ENCODE measurements at places on chromosomes 6 and 20.

- DNase-seq: no peak
Measured at GRCh38 chr6:143673669-143674068, 4.1 kb upstream of the PHACTR2 start.

DNA sequence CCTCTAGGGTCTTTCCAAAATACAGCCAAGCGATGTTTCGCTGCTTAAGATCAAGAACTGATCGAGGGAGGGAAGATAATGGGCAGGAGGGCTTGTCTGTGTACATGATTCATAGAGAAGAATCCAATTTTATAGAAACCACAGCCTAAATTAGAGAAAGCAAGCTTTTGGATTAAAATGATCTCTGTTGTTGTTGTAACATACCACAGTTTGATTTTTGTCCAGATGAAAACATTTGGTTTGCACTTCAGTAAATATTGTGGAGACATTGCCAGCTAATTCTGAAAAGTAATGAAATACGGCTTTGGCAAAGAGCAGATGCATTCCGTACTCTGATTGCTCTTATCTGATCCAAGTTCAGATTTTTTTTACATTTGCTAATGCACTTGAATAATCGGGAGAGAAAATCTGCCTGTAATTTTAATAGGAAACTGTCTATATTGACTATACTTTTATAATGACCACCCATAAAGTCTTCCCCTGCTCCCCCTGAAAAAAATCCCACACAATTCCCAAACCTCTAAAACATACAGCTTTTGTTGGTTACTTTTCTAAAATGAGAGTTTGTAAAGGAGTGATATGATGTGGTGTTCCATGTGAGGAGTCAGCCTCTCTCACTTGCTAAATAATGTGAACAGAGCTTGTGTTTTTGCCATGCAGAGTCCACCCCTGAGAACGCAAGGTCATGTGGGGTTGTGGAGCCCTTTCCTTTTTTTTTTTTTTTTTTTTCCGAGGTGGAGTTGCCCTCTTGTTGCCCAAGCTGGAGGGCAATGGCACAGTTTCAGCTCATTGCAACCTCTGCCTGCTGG lies 199.9 kb downstream of the DTNBP1 start:
- DNase-seq: no peak

DNA sequence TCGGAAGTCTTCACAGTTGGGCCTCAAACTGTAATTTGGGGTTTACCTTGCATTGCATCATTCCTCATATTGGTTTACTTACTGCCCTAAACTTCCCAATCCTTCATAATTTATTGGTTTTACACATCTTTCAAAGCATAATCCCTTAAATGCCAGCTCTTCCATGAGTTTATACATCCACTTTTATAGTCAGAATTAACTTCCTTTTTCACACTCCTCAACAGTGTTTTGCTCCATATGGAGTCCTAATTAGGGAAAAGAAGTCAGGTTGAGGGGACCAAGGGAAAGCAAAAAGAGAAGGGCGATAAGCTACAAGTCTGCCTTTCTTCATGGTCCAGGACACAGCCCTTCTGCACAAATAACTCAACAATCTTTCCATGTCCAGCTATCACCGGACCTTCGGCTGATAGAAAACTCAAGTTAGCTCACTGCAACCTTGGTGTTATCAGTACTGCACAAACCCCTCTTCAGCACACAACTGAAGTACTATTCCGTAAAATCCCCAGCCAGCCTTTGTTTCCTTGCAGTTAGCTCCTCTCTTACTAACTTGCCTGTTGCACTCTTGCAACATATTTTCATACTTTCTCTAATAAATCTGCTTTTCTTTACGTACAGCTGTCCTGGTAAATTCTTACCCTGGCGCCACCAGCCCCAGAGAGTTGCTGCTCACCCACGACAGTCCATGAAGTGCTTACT lies 2.0 kb downstream of the EEF1E1 start:
- DNase-seq: no peak

- no peak for DNase-seq
Measured at GRCh38 chr6:141969201-141969600, 163.5 kb upstream of the GJE1 start.

GRCh38 chr6:118644007-118644406 lies 7.4 kb downstream of the CEP85L start:
- no peak for DNase-seq

- DNase-seq: no peak
Measured at GRCh38 chr20:103456-103855, 16.0 kb downstream of the DEFB125 start.

DNA sequence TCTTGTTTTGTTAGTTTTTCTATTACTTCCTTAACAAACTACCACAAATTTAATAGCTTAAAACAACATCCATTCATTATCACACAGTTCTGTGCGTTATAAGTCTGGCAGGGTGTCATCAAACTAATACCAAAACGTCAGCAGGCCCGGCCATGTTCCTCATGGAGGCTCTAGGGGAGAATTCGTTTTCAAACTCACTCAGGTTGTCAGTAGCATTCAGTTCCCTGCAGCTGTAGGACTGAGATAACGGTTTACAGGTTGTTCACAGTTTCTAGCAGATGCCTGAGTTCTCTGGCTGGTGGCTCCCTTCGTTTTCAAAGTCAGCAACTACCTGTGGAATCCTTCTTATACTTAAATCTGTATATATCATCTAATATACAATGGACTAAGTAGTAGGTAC lies 72.5 kb upstream of the PRSS16 start:
- DNase-seq: no peak

DNA sequence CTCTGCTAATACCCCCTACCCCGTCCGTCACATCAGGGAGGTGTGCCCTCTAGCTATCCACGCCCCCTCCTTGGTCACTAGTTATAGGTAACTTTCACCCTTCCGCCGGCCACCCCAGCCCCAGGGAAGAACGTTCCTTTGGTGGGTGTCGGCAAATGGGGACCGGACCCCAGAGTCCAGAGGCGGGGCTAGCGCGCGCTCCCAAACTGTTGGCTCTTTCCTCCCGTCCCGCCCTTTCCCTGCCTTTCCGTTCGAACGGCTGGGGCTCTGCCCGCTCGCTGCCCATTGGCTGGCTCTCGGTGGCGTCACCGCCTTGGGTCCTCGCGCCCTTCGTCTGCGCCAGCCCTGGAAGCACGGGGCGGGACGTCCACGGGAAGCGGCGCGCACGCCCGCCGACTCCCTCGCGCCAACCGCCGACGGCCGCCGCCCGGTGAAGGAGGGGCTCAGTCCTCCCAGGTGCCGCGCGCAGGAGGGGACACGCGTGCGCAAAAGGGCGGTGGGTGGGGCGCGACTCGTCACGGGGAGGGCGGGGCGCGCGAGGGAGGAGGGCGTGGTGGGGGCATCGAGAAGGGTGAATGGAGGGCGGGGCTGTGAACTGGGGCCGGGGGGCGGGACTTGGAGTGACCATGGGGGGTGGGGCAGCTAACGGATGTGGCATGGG lies 634 bp upstream of the PHF1 start:
- peak; percentile 98 for DNase-seq

DNA sequence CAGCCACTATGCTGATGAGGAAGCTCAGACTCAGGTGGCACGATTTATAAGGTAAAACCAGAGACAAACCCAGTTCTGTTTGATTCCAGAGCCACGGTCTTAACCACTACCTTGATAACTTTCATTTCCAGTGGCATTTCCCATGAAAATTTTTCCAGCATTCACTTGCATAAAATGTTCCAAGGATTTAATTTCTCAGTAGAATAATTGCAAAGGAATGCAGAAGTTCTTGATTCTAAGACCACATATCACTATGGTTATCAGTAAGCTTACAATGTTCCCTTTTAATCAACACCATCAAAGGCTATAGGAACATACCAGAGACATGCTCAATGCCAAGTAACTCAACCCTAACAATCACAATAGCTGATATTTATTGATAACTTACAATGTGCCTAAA lies 306.0 kb upstream of the HS3ST5 start:
- DNase-seq: no peak

GRCh38 chr6:139763468-139764210 lies 389.2 kb upstream of the CITED2 start:
- no peak for DNase-seq
